ENCODE measurements at places on chromosomes 5 and 9.

DNA sequence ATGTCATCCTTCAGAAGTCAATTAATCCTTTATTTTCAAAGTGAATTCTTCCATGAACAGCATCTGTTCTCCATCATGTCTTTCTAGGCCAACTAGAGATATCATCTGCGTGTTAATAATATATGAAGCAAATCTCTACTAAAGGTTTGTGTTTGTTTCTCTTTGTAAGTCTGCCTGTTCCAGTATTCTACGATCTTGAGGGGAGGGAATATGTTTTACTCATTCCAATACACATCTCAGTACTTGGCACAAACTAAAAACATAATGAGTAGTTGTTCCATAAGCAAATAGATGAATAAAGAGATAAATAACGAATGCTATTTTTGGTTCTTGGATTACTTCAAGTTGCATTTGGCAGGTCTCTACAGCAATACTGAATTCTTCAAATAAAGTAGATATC, 470.7 kb upstream of the GRIN3A start:
- DNase-seq, result no peak

- DNase-seq, result no peak
These were observed 304.7 kb upstream of the POU5F2 start for GRCh38 chr5:94045839-94046782.

DNA sequence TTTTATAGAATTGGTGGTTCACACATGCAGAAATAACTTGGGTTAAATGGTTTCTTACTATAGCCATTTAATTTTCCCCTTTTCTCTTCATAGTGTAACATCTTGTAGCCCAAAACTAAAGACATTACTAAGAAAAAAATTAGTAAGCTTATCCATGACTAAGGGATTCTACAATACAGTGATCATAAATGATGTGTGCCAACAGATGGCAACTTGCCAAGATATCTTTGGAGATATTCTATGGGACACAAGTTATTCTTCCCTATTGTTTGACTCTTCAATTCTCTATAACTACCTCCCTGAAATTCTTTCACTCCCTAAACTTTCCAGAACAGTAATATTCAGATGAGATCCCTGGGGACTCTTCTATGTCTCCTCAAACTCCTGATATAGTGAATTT, 580.6 kb downstream of the PTPRD start:
- no peak for DNase-seq

GRCh38 chr9:132610661-132611060, 28.3 kb downstream of the BARHL1 start:
- no peak for DNase-seq

GRCh38 chr5:39059064-39059463, 15.1 kb downstream of the RICTOR start:
- no peak for DNase-seq

- no peak for DNase-seq
These were observed 301.6 kb downstream of the NR2F1-AS1 start for GRCh38 chr5:93279296-93279963.

GRCh38 chr9:88949425-88949824, 41.8 kb upstream of the S1PR3 start:
- DNase-seq, result no peak

DNA sequence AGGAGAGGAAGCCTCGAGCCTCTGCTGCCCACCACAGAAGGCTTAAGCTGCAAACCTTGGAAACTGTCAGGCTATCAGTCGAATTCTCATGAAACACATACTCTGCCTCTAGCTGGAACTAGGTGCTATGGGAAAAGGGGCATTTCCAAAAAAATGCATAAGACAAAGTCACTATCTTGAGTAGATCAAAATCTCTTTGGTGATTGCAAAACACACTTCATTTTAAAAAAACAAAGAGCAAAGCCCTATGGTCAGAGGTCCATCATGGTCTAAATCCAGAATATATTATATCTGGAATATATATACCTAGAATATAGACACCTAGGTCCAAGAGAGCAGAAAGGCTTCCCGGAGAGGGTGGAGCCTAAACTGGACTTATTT, 59.8 kb downstream of the ENC1 start:
- DNase-seq, result no peak

DNA sequence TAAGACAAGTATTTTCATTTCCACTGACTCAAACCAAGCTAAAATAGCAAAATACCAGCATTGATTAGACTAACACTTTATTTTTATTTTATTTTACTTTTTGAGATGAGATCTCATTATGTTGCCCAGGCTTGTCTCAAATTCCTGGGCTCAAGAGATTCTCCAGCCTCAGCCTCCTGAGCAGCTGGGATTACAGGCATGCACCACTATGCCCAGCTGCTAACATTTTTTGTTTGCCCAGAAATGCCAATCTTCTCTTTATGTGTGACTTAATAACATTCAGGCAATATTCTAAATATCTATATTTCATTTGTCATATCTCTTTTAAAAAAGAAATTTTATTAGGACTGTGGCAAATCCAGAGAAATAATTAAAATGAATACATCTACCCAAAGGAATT, 55.0 kb downstream of the OXCT1 start:
- DNase-seq, result no peak

DNA sequence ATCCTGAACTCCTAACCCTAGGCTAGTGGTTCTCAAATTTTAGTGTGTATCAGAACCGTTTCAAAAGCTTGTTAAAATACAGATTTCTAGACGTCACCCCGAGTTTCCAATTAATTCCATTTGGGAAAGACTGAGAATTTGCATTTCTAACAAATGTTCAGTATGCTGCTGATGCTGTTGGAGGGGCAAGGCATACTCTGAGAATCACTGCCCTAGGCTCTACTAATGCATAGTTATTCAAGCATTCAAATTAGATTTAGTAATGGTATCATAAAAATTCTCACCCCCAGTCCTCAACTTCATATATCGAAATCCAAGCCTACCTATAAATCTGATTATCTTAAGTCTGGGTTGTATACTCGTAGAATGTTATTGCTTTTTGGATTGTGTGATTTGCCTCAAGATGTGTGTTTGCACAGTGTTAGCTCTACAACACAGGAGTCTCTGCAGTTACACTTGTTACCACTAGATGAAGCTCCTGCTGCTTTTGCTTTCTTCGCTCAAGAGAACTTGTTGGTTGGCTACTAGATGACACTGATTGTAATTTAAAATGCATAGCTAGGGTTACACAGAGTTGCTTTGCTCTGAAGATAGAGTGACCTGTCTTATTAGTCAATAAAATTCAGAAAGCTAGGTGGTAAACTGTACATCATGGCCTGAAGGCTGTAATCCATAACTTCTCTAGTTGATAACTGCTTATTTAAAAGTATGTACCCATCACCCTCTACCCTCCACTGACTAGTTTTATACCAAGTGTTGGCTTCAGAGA, 7.5 kb upstream of the ERAP2 start:
- no peak for DNase-seq

Data from NK-92 treated with Interleukin-12 subunit alpha and Interleukin-12 subunit beta, amount 100 ng/mL, for 24 hours (cell line).